Prostate gland (tissue), 2 donors: ENCODE measurements at places on chromosomes 12 and 14.

DNA sequence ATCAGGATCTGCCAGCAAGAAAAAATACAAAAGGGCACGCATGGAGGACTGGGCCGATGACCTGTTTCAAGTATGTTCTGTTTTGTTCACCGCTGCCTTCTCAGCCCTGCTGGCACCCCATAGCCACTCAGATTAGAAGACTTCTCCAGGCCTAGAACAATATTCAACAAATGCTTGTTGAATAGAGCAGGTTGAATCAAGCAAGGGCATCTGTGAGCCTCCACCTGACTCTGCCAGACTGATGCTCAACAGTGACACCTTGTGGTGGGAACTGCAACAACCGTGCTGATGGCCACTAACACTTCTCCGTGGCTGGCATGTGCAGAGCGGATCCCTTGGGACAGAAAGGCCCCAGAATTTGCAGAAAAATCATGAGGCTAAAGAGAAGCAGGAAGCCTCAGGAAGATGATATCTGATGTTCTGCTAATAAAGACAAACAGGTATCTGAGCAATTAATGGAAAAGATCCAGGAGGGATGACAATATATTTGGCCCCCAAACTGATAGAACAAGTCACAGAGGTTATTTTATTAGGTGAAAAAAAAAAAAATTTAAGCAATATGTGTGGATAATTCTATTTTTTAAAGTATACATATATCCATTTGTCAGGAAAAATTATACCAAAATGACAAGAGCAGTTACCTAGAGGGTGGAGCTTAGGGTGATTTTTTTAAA, 114.3 kb downstream of the KSR2 start:
- no peaks in the 10 kb centered on the region for H3K27me3 ChIP-seq
- no peaks in the 10 kb centered on the region for H3K36me3 ChIP-seq
- DNase-seq: peak; percentile 22
- no peak overlapping the region for H3K27ac ChIP-seq
- H3K4me1 ChIP-seq: no peaks in the 10 kb centered on the region

DNA sequence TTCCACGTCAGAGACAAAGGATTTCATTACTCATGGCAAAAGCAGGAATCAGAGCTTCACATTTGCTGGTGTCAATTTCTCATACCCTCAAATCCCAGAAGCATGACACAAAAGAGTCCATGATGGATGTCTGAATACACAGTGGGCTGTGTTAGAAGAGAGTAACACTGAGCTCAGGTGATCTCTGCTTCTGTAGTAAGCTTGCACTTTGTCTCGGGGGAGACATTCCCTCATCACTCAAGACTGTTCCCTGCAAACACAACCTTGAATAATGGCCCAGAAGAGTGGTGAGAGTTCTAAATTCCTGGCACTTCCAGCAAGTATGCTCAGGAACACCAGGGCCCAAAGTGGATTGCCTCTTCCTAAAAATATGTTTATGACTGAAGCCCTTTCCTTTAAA, 1787.2 kb upstream of the SEL1L start:
- H3K27me3 ChIP-seq: no peaks in the 10 kb centered on the region
- H3K4me1 ChIP-seq: no peaks in the 10 kb centered on the region
- no peak for DNase-seq
- no peaks in the 10 kb centered on the region for H3K36me3 ChIP-seq

GRCh38 chr14:85423889-85424288, 106.1 kb upstream of the FLRT2 start:
- no peak for DNase-seq
- H3K4me1 ChIP-seq: no peaks in the 10 kb centered on the region
- no peaks in the 10 kb centered on the region for H3K36me3 ChIP-seq
- H3K4me3 ChIP-seq: no peak overlapping the region
- H3K27me3 ChIP-seq: no peaks in the 10 kb centered on the region

DNA sequence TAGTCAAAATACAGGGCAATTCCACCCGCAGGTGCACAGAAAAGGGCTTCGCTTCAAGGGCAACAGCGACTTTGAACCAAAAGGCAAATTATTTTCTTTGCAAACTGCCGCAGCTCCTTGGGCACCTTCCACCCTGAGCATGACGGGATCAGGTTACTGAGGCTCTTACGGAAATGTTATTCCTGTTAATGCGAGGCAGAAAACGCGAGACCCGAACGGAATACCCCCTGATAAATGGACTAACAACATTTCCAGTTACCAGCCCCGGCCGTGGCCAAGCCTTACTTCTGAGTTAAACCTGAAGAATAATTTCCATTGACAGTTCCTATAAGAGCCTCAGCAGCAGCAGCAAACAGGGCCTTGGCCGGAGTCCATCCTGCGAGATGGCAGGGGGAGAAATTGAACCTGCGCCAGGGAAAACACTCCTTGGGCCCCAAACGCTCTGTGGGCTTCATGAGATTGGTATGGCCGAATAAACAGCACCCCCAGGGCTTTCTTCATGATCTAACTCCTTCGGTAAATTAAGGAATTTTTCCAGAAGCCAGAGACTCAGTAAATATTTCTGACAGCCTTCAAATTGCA, 70.0 kb upstream of the DICER1 start:
- H3K27me3 ChIP-seq: no peaks in the 10 kb centered on the region
- peak; percentile 23 for DNase-seq
- no peak overlapping the region for H3K27ac ChIP-seq
- H3K4me3 ChIP-seq: no peak overlapping the region

- H3K27me3 ChIP-seq: no peaks in the 10 kb centered on the region
- no peaks in the 10 kb centered on the region for H3K4me1 ChIP-seq
- DNase-seq: no peak
- H3K4me3 ChIP-seq: no peak overlapping the region
These were observed 173.2 kb downstream of the BRMS1L start for GRCh38 chr14:35999294-35999693.

- no peaks in the 10 kb centered on the region for H3K36me3 ChIP-seq
- no peak overlapping the region for H3K4me3 ChIP-seq
- no peak overlapping the region for H3K27ac ChIP-seq
- H3K27me3 ChIP-seq: no peaks in the 10 kb centered on the region
- H3K4me1 ChIP-seq: peaks cover 4% of the 10 kb centered on the region
These were observed 29.8 kb downstream of the PPP1R13B start for GRCh38 chr14:103817595-103817994.

- H3K27ac ChIP-seq: no peak overlapping the region
- no peaks in the 10 kb centered on the region for H3K4me1 ChIP-seq
- H3K36me3 ChIP-seq: no peaks in the 10 kb centered on the region
- no peaks in the 10 kb centered on the region for H3K27me3 ChIP-seq
- no peak for DNase-seq
- no peak overlapping the region for H3K4me3 ChIP-seq
These were observed 78.9 kb downstream of the STAB2 start for GRCh38 chr12:103665971-103666370.

DNA sequence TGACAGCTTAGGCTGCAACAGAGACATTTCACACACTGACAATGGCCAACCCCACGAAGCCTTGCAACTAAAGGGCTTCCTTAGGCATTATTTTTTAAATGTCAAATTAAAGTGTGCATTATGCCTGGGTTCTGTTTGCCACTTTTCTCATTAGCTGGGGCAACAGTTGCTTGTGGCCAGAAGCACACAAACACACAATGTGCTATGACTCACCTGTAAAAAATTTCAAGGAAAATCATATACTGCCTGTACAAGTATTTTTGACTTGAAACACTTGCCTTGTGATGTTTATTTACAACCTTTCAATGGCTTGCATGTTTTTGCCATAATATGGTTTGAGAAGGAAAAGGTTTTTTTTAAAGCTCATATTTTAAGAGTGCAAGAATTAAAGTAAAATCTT, 1.9 kb downstream of the NTN4 start:
- H3K36me3 ChIP-seq: no peaks in the 10 kb centered on the region
- no peaks in the 10 kb centered on the region for H3K27me3 ChIP-seq
- H3K4me3 ChIP-seq: peak overlapping the region; percentile 62
- DNase-seq: no peak
- H3K27ac ChIP-seq: no peak overlapping the region
- no peaks in the 10 kb centered on the region for H3K4me1 ChIP-seq

DNA sequence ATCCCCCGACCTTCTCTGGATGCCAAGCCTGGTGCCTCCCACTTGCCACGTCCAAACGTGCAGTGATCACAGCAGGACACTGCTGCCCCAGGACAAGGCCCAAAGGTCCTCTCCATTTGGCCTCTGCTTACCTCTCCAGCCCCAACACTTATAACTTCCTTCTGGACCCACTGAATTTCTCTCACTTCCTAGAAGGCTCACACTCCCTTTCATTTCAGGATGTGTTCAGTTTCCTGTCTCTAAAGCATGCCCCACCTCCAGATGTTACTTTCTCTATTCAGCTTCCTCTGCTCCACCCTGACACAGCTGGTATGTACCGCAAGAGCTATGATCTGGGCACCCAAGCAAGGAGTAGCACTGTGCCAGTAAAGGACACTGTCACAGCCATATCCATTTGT, 33.0 kb downstream of the CDKL1 start:
- H3K36me3 ChIP-seq: no peaks in the 10 kb centered on the region
- peak overlapping the region; percentile 3 for H3K27ac ChIP-seq
- DNase-seq: no peak
- no peaks in the 10 kb centered on the region for H3K4me1 ChIP-seq
- no peak overlapping the region for H3K4me3 ChIP-seq
